GM13976 (cell line): ENCODE measurements at places on chromosomes 1 and 21.
A peak's percentile ranks its signal among the peaks of the same experiment; 100 is the strongest.

- DNase-seq, result no peak
Measured at GRCh38 chr1:9271861-9272595, 20.7 kb upstream of the SPSB1 start.

DNA sequence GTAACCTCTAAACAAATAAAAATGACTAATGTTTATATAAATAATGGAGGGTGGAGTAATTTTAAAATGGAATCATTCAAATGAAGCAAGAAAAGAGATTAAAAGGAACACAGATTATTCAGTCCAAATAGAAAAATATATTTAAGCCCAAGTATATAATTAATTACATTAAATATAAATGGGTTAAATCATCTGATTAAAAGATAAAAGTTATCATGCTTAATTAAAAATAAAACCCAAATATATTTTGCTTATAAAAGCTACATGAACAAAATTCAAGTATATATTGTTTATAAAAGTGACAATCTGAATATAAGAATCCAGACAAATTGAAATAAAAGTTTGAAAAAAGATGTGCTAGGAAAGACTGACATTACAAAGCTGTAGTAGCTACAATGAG lies 63.9 kb upstream of the ACTRT2 start:
- no peak for DNase-seq

DNA sequence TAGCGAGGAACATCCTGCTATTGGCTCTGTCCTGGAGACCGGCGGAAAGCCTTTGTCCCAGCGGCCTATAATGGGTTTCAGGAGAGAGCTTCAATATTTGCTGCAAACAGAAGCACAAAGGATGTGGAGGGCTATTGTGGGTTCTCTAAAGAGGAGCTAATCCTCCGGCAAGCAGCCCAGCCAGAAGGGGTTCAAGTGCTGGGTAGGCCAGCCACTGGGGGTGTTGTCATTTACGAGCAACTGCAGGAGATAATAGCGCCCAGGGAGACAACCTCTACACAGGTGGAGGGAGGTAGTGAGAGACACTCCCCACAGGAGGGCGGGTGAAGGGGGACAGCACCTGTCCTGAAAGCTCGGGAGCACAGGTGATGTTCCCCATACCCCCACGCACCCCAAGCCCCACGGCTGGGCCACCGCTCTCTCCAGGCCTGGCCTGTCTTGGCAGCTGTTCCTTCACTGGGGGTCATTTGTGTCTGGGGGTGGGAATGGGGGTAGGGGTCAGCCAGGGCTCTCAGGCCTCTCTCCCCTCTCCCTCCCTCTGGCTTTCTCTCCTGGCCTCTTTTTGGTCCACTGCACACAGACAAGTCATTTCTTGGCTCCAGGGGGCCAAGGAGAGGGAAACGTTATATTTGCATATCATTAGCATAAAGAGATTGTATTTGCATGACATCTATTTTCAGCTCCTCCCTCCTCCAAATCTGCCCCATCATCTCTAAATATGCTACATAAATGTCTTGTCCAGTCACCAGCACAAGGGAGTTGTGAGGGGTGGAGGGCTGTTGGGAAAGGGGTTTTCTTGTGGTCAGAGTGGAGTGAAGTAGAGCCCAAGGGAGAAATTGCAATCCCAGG lies 22.0 kb upstream of the SLC26A9 start:
- DNase-seq, result no peak

DNA sequence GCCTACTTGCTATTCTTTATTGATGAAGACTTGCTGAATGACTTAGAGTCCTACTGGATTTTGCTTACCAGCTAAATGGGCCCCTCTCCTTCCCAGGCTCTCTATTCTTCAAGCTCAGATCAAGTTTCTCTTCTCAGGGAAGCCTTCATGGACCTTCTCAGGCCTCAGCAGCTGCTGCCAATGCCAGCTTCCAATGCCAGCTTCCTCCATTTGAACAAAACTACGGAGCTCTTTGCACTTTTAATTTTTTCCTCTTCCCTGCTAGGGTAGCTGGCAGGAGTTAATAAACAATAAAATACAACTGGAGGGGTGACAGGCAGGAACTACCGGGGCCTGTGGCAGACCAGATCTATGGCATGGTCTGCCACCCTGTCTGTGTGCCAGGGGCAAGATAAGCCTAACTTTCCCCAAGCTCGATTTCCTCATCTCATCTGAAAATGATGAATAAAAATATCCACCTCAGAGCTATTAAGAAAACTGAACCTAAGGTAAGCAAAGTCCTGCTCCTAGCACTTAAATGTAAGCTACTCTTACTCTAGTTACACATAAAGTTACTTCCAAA lies 995 bp upstream of the IPO13 start:
- no peak for DNase-seq

- DNase-seq, result no peak
Measured at GRCh38 chr1:43229826-43230780, 39.7 kb upstream of the TMEM125 start.

GRCh38 chr1:234933475-234933874 lies 195.2 kb downstream of the TOMM20 start:
- peak; percentile 77 for DNase-seq

DNA sequence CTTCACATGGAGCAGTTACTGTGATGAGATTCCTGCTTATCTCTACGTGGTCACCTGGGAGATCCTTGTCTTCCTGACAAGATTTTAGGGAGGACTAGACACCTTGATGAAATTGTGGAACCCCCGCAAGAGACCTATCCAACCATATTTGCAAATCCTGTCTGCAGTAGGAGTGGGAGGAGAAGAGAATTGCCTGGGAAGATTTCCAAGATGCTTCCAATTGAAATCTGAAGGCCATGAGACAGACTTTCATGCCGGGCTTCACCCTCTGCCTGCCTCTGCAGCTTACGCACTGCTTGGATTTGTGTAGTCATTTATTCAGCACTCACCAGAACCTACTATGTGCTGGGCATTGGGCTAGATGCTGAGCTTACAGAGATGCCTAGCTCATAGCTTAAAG lies 106.6 kb downstream of the OMA1 start:
- DNase-seq, result no peak

DNA sequence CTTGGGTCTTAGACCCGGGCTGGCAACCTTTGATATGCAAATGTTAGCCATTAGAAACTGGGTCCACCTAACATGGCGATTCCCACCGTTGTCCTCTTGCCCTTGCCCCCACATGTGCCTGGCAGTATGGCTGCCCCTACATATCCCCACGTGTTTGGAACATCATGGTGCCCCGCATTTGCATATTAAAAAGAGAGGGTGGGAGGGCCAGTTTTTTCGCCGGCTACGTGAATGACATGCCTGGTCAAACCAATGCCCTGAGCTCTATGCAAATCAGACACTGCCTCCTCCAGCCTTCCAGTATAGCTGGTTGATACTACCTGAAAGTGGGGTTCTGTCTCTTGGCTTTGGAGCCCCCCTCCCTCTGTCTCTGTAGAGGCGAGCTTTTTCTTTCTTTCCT lies 133.0 kb downstream of the CDC42BPA start:
- DNase-seq, result no peak

GRCh38 chr1:244097523-244098405 lies 46.7 kb downstream of the ZBTB18 start:
- DNase-seq, result no peak

DNA sequence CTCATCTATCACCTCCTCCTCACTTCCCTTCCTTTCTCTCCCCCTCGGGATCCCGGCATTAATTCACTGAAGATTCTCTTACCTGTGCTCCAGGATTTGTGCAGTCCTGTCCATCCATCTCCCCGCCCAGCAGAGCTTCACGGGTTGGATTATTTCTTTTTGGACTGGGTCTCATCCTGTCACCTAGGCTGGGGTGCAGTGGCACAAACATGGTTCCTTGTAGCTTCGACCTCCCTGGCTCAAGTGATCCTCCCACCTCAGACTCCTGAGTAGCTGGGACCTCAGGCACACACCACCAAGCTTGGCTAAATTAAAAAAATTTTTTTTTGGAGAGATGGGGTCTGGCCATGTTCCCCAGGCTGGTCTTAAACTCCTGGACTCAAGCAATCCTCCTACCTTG lies 12.3 kb upstream of the CSF3R start:
- no peak for DNase-seq

- DNase-seq, result no peak
Measured at GRCh38 chr1:15944308-15945010, 31.4 kb downstream of the ZBTB17 start.

- DNase-seq, result peak; percentile 77
Measured at GRCh38 chr1:13828454-13829151, 128.6 kb downstream of the PRDM2 start.

- no peak for DNase-seq
Measured at GRCh38 chr1:67793562-67793961, 39.7 kb downstream of the GNG12 start.

- no peak for DNase-seq
Measured at GRCh38 chr1:223222377-223222776, 79.3 kb upstream of the TLR5 start.

GRCh38 chr1:46562498-46562897 lies 11.1 kb upstream of the KNCN start:
- DNase-seq, result no peak

GRCh38 chr1:64049900-64050540 lies 153.4 kb upstream of the UBE2U start:
- no peak for DNase-seq

DNA sequence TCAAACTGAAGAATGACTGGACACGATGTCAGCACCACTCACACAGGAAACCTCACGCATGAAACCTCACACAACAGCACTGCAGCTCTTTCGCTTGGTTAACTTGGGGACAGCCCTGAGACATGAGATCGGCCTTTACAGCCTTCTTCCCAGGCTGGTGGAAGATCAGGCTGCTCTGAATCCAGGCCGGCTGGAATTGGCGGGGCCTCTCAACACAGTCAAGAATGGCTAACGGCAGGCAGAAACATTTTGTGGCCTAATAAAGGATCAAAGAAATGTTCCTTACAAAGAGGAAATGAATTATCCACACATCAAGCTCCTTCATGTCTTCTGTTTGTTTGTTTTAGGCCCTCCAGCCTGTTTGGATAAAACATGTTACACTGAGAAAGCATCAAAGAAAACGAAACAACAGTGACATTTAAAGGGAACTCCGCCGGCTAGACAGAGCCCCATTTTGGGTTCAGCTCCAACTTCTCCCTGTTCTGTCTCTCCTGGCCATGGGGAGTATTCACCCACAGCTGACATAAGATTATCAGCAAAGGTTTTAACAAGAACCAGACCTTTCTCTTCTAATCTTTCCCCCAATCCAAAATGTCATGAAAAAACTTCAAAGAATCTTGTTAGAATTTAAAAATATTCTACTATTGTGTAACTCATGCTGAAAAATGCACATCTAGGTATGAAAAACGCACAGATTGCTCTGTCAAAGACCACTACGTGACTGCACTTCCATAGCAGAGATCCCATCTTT lies 131.2 kb downstream of the SLC45A1 start:
- no peak for DNase-seq

DNA sequence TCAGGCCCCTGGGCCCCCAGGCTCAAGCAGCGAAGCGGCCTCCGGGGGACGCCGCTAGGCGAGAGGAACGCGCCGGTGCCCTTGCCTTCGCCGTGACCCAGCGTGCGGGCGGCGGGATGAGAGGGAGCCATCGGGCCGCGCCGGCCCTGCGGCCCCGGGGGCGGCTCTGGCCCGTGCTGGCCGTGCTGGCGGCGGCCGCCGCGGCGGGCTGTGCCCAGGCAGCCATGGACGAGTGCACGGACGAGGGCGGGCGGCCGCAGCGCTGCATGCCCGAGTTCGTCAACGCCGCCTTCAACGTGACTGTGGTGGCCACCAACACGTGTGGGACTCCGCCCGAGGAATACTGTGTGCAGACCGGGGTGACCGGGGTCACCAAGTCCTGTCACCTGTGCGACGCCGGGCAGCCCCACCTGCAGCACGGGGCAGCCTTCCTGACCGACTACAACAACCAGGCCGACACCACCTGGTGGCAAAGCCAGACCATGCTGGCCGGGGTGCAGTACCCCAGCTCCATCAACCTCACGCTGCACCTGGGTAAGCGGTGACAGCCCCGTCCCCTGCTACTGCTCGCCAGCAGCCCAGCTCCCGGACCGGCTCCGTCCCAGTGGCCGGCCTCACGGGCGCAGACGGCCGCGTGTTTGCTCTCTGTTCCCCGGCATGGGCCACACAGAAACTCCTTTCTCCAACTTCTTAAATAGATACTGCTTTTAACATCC lies 539 bp downstream of the LAMC1 start:
- DNase-seq, result peak; percentile 79
